ENCODE measurements at places on chromosomes 16 and 17.
A peak's percentile ranks its signal among the peaks of the same experiment; 100 is the strongest.

DNA sequence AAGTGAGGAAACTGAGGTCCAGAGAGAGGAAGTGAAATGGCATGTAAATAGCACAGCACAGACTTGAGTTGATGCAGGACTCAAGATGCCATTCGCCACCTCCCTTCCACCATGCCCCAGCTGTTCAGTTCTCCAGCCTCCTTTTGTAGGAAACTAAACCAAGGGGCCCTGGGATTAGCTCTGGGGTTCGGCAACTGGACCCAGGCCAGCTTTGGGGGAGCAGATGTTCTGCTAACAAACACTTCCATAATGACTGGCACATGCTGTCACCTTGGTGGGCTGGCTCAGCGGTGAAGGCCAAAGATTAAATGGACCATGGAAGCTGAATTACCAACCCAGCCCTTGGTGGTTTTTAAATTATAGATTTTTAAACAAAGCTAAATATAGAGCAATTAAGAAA lies 77.0 kb downstream of the IRX6 start:
- DNase-seq = no peak

GRCh38 chr17:37212179-37212578 lies 163.6 kb upstream of the C17orf78 start:
- no peak for DNase-seq

DNA sequence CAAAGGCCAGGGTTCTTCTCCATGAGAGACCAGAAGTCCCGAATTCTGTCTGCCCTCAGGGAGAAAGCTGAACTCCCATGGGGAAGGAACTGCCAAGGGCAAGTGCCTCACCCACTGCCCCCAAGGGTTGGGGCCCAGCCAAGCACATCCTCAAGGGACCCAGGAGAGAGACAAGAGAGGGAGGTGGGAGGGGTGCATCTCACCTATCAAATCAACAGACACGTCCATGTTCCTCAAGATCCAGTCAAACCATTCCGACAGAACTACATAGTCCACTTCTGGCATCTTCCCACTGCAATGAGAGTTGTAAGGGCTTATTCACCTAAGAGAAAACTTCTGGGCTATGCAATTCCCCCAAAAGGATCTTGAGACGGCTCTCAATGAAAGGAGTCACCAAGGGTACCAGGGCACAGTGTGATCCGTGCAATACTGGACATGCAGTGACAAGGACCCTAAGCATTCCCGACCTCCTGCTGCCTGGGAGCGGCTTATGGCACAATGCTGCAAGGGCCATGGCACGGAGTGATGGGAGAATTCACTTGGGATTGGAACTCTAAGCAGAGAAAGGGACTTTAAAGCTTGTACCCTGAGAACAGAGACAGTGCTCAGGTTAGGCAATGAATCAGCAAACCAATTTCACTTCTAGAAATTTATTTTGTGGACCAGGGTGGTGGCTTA lies 32.2 kb downstream of the TK2 start:
- DNase-seq = no peak

DNA sequence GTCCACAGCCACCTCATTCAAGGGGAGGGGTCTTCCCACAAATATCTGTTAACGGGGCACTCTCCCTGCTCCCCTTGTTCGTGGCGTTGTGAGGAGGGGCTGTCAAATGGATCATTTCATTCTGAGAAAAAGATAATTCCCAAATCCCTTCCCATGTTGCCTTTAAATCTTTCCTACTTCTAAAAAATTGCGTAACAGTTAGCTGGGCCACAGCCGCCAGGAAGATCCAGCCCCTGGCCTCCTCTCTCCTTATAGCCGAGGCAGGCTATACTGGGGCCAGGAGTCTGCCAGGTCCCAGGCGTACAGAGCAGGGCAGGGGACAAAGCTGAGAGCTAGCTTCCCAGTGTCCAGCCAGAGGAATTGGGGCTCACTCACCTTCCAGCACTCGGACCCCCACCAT lies 430 bp downstream of the C16orf89 start:
- DNase-seq = no peak

DNA sequence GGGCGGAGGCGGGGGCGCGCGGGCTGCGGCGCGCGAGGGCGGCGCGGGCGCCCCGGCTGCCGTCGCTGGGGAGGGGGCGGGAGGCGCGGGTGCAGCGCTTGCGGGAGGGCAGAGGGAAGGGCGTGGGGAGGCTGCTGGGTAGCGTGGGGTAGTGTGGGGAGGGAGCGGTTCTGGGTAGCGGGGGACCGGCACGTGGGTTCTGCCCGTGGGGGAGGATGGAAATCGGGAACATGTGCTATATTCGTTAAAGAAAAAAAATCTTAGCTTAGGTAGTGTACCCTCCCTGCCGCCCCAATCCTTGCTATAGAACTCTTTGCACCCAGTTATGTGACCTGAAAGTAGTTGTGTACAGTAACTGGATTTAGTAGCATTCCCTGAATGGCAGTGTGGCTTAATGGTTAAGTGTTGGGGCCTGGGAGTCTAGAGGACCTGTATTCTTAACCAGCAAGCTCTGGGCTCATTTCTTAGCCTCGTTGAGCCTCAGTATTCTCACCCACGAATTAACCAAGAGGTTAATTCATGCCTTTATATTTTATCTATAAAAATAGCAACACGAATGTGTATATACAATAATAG lies 646 bp downstream of the RABEP1 start:
- peak; percentile 59 for DNase-seq

DNA sequence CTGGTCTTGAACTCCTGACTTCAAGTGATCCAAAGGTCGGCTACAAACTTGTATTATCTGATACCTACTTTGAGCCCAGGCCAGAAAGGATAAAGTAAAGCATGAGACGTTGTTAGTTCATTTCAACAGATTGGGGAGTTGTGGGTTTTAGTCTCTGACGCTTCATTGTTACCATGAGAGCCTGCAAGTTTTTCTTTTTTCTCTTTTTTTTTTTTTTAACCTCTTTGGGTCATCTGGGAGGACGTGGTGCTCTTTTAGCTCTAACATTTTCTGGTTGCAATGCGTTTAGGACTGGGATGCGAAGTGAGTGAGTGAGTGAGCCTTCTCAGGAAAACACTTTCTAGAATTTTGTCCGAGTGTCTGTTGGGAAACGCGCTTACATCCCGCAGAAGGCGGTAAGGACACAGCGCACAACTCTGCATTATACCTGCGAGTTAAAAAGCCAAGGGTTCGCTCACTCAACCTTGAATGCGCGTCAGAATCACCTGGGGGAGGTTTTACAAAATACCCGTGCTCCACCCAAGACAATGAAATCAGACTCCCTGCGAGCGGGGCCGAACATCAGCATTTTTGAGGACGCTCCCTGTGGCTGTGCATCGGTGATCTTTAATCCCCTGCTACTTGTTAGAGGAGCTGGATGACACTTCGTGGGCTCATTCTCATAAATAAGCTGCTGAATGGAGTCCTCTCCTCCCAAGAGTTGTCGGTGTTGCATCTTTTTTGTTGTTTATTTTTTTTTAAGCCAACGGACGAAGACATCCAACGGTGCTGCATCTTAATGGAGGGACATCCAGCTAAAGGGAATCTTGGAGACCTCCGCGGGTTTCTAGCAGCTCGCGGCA lies 629 bp upstream of the RNF135 start:
- DNase-seq = no peak

DNA sequence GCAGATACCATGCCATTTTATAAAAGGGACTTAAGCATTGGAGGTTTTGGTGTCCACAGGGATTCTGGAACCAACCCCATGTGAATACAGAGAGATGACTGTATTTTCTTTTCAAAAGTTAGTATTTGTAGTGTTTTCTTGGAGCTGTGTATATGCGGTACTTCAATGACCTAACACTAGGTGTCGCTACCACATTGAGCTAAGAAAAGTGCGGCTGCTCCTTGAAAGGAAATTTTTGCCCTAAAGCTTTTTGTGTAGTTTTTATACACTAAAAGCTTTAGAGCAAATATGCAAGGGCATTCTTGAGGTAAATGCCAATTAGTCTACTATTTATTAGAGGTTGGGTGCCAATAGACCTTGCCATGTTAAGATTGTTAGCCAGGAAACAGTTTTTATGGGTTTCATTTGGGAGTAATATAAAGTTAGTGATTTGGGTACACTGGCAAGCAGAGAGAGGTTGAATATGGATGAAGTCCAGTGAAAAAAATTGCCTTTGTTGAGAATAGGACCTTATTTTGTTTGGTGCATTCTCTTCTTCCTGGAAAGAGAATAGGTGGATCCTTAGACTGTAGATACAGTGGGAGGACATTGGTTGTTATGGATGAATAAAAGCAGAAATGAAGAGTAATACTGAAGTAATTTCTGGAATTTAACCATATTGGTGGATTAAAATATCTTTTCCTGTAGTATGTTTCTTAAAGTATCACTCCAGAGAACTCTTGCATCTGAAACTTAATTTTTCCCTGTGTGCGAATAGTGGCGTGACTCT lies 43.3 kb downstream of the BCAS3 start:
- peak; percentile 14 for DNase-seq

DNA sequence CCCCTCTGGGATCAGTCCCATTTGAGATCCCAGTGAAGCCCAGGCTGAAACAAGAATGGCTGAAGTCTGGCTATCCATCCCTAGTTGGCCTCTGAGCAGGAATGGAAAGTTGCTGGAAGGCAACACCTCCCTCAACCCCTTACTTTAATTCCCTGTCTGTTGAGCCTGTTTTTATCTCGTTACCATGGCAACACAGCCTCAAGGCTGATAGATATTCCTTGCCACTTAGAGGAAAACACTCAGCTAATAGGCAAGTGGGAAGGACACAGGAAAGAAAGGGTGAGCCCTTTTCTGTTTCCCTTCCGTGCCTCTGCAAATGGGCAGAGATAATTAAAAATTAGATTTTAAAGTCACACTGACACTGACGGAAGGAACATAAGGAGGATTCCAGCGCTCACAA lies 75.5 kb upstream of the CLEC3A start:
- peak; percentile 43 for DNase-seq

DNA sequence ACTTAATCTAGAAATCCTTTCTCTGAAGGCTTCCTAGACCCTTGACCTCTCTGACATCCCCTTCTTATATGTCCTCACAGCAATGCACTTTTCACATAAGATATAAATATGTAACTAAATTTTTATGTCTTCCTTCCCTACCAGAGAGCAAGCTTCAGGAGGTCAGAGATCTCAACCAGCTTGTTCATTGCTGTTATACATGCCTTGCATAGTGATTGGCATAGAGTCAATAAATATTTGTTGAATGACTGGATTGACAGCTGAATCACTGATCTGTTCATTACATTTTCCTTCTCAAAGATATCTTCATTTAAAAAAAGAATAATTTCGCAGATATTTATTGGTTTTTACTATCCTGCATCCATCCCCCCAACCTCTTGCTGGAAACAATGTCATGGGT lies 29.5 kb downstream of the HYDIN start:
- no peak for DNase-seq

DNA sequence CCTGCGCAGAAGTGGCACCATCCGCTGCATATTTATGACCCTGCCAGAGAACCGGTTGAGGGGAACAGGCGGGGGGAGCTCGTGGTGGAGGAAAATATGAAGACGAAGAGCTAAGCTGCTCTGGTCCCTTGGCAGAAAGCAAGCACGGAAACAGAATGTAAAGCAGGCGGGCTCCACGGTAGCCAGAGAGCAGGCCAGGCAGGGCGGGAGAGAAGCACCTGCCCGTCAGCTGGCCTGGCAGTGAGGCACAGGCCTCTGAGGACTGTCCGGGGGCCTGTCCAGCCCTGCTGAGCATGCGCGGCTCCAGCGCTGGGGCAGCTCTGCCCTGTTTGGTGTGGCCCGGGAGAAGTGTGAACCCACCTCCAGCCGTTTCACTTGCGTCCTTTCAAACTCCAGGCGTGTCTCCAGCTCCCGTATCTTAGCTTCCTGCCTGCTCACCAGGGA lies 46.7 kb downstream of the PIPOX start:
- peak; percentile 77 for DNase-seq

DNA sequence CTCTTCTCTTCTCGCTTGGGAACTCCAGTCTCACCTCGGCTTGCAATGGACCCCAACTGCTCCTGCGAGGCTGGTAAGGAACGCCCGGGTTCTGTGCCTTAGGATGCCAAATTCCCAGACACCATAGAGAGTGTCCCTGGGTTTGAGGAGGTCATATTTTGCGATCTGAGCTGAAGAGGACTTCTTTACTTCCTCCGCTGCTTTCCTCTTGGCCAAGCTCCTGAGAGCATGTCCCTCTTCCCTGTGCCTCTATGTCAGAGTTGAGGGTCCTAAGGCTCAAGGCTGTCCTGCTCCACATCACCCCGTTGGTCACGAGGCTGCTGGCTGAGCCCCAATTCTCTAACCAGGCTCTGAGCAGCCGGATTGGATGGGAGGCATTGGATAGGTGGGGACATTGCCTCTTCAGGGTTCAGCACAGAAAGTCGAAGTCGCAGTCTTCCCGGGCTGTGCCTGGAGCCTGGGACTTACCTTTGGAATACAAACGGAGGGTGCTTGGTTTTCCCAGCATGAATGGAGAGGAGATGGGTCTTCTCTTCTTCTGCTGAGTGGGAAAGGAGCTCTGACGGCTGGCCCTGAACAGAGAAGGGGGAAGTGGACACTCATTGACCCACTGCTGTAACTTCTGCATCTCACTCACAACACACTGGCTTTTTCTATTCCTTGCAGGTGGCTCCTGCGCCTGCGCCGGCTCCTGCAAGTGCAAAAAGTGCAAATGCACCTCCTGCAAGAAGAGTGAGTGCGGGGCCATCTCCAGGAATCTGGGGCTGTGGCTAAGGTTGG lies 416 bp downstream of the MT1H start:
- DNase-seq = no peak

GRCh38 chr17:48728232-48729231 lies at the start of gene HOXB13:
Gene HOXB13 (minus strand): TSS chr17:48728750. CDS start chr17:48728593, 157 bp downstream.
- no peak for DNase-seq

DNA sequence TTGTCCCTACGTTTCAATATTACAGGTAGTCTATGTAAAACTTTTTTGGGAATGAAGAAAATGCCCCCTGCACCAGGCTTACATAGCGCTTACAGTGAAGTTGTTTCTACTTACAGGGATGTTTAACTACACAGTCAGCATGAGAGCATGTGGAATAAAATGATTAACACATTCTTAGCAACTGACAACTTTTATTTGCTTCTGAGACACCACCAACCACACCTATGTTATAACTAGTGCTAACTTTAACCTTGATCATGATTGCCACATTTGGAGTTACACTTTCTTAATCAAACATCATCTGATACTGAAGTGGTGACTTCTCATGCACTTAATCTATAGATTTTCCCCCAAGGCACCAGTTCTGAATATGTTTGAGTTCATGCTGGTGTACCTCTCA lies 20.3 kb upstream of the ZNF267 start:
- no peak for DNase-seq

DNA sequence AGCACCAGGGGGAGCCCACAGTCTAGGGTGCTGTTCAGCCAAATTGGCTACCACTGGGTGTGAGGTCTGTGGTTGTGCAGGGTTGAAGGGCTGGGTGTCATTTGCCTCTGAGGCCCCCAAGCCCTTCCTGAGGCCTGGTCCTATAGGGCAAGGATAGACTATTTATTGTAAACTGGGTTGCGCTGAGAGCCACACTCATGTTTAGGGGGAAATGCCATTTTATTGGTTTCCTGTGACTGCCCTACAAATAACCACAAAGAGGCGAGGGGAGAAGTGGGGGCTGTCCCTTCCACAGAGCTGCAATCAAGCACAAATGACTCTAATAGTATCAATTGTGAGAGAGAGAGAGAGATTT lies 3.6 kb upstream of the ZCCHC14 start:
- no peak for DNase-seq
